ENCODE measurements at places on chromosomes 13 and 19.

DNA sequence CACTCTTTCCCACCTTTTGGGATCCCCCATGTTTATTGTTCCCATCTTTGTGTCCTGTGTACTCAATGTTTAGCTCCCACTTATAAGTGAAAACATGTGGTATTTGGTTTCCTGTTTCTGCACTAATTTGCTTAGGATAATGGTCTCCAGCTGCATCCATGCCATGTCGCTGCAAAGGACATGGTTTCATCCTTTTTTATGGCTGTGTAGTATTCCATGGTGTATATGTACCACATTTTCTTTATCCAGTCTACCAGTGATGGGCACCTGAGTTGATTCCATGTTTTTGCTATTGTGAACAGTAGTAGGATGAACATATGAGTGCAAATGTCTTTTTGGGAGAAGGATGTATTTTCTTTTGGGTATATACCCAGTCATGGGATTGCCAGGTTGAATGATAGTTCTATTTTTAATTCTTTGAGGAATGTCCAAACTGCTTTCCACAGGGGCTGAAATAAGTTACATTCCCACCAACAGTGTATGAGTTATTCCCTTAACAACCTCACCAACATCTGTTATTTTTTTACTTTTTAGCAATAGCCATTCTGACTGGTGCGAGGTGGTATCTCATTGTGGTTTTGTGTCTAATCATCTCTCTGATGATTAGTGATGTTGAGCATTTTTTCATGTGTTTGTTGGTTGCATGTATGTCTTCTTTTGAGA, 55.7 kb upstream of the MEDAG start:
- no peak for DNase-seq

DNA sequence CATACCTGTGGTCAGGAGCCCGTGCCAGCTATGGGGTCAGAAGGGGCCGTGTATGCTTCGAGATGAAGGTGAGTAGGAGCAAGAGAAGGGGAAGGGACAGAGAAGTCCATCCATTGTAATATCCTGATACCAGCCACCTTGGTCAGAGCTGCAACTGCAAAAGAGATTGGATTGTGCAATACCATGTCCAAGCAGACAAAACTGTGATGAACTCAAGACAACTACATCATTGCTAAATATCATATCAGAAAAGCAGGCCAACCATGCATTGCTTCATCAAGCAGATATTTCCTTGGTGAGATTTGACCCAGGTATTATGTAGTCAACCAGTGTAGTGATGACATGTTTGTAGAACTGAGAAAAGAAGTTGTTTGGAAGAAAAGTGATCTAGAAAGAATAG, 12.1 kb downstream of the HNRNPUL1 start:
- DNase-seq = no peak

DNA sequence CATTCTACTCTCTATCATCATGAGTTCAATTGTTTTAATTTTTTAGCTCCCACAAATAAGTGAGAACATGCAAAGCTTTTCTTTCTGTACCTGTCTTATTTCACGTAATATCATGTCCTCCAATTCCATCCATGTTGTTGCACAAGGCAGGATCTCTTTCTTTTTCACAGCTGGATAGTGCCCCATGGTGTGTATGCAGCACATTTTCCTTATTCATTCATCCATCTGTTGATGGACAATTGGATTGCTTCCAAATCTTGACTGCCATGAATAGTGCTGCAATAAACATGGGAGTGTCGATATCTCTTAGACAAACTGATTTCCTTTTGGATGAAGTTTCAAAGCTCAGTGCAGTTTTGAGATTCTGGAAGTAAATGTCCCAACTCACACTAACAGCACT, 326.9 kb downstream of the FGF9 start:
- no peak for DNase-seq

GRCh38 chr13:113114511-113115362, 7.9 kb upstream of the F10 start:
- DNase-seq = no peak

- DNase-seq = no peak
Measured at GRCh38 chr13:99123101-99124045, 77.3 kb upstream of the UBAC2 start.

DNA sequence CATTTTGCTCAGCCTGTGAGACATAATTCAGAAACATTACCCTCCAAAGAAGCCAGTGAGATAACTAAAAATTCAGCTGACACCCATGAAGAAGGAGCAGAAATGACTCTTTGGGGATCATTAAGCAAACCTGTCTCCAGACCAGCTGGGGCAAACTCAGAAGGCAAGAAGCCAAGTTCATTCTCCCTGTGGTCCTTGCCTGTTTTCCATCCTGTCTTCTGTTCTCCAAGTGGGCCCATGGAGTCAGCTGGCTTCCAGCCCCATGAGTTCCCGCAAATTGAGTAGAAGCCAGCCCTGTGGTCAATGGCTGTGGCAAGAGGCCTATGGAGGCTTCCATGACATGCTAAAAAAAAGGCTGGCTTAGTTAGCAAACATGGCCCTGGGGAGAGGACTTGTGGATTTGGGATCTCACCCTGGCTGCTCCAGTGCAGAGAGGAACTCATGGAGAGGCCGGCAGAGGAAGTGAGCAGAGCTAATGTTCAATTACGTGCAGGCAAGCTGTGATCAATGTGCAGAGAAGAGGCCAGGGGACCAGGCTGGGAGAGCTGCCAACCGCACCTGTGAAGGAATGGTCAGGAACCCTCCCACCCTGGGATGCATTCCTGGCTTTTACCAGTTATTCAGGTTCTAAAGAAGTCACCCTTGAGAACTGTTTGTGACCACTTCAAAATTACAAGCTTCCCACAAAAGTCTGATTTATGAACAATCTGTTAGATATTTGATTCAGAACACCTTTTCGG, 229.1 kb downstream of the TSHZ3 start:
- no peak for DNase-seq

GRCh38 chr13:26362261-26362660, 108.3 kb downstream of the CDK8 start:
- DNase-seq = no peak

DNA sequence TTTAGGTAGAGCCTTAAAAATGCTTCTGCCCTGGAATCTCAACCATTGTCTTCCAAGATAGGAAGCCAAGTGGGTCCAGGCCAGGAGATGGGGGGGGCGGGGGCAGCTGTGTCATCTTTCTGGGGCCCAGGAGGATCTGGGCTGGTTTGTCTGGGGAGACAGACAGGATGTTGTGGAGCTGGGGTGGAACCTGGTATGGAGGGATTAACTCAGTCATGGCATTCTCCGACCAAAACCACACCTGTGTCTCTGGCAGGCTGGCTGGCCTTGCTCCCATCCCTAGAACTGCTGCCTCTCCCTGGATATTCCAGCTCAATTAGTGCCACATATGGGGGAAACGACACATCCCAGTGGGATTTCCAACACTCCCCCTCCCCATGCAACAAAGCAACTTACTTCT, 2.7 kb upstream of the MAP2K7 start:
- DNase-seq = no peak

- DNase-seq = no peak
Measured at GRCh38 chr13:62115831-62116230, 700.2 kb upstream of the PCDH20 start.

GRCh38 chr13:106533943-106534638, 1.4 kb downstream of the EFNB2 start:
- peak; percentile 30 for DNase-seq

DNA sequence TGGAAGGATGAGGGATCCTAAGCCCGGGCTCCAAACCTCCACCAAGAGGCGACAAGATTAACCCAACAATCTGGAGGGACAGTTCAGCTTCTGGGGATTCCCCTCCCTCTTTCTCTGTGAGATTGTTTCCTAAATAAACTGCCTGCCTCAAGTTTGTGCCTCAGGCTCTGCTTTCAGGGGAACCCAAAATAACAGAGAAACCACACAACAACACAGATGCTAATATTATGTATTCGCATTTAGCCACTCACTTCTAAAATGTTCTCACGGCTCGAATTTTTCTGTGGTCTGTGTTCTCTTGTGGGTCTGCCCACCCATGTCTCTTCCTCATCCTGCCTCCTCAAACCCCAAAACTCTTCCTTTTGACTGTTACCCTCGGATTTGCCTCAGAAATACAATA, 1381.1 kb upstream of the SLC10A2 start:
- no peak for DNase-seq

DNA sequence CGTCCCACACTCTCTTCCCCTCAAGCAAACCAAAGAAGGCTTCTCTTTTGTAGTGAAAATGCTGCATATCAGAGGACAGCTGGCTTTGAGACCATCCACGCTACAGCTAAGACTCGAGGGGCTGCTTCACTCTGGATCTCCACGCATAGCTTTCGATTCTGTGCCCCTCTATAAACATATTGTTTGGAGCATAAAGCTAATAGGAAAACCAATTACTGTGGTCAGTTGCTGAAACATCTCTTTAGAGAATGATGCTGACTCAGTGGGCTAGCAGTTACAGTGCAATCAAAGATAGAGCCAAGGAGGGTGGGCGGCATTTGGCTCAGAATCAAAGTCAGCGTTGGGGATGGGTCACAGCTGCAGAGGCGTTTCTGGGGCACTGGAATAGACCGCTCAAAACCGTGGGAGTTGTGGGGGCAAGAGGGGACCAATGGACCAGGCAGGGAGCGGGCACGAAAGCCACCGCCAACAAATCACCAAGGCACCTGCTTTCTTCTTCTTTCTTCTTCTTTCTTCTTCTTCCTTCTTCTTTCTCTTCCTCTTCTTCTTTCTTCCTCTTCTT, 76.7 kb downstream of the RASL11A start:
- no peak for DNase-seq

- DNase-seq = peak; percentile 42
Measured at GRCh38 chr19:14407605-14408484, 11.3 kb downstream of the DDX39A start.

GRCh38 chr19:33177417-33177979, 16.6 kb upstream of the LRP3 start:
- no peak for DNase-seq

GRCh38 chr13:96811049-96811448, 183.2 kb downstream of the OXGR1 start:
- DNase-seq = no peak

GRCh38 chr19:3029065-3029923, at the start of gene TLE2:
TLE2 (minus strand) TSS chr19:3029280; CDS start chr19:3028904, 376 bp downstream.
- no peak for DNase-seq

DNA sequence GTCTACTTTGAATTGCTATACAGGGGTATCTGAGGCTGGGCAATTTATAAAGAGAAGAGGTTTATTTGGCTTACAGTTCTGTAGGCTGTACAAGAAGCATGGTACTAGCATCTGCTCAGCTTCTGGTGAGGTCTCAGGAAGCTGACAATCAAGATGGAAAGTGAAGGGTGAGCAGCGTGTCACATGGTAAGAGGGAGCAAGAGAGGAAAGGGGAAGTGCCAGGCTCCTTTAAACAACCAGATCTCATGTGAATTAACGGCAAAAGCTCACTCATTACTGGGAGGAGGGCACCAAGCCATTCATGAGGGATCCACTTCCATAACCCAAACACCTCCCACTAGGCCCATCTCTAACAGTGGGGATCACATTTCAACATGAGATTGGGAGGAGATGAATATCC, 222.4 kb downstream of the TDRD3 start:
- DNase-seq = no peak

DNA sequence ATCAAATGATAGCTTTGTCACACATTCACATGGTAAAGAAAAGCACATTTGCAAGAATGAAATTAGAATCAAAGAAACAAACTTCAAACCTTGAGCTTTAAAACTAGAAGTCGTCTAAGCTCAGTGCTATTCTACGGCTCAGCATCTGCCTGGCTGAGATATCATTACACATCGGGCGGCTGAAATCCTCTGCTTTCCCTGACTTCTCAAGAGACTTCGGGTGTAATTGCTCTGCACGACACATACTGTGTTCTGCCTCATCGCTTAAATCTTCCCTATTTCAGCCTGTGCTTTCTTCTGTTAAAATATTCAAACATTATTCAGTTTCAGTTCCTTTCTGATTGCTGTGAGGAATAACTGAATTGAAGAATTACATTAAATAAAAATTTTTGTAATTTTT, 265.3 kb downstream of the NALCN start:
- no peak for DNase-seq

DNA sequence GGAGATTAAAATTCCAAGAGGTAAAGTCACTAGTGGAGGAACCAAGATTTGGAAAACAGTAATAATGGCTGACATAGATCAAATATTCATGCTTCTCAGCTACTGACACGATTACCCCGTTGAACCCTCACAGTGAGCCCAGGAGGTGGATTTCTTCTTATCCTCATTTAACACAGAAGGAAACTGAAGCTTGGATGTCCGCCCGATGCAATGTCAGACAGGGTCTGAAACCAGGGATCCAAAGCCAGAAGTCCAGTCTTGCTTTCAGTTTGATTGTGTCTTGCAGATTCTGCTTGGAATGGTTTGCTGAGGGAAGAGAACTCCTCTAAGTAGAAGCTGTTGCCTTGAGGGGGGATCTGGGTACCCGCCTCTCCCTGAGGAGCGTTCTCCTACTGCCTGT, 404.7 kb downstream of the KCNRG start:
- no peak for DNase-seq

DNA sequence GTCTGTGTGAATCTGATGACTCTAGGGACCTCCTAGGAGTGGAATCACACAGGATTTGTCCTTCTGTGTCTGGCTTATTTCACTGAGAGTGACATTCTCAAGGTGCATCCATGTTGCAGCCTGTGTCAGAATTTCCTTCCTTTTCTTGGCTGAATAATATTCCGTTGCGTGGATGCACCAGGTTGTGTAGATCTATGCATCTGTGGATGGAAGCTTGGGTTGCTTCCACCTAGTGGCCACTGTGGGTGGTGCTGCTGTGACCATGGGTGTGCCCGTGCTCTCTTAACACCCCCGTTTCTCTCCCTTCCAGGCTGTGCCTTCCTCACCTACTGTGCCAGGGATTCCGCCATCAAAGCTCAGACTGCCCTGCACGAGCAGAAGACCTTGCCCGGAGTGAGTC, 26.2 kb downstream of the CELF5 start:
- DNase-seq = peak; percentile 54

DNA sequence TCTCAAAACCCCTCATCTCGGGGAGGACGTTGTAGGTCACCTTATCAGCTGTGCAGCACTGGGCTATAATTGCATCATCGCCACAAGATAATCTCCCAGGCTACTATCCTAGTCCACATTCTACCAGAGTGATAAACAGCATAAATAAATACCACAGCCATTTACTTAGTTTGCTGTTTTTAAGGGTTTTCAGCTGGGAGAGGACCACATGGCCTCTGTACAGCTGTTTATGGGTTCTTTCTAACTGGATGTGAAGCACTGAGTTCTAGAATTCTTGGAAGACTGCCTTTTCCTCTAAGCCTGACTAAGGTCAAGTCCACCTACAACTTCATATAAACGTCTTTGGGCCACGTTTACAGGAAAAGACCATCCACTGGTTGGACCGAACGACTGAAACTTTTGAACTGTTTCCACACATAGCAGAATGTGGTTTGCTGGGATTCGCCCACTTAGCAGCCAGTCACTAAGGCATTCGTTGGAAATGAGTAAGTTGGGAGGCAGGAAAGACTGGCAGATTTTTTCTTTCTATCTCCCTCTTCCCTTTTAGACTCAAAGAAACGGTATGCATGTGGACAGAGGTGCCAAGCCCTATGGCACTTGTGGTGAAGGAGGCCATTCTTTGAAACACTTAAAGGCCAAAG, 752.5 kb upstream of the SGCG start:
- no peak for DNase-seq

DNA sequence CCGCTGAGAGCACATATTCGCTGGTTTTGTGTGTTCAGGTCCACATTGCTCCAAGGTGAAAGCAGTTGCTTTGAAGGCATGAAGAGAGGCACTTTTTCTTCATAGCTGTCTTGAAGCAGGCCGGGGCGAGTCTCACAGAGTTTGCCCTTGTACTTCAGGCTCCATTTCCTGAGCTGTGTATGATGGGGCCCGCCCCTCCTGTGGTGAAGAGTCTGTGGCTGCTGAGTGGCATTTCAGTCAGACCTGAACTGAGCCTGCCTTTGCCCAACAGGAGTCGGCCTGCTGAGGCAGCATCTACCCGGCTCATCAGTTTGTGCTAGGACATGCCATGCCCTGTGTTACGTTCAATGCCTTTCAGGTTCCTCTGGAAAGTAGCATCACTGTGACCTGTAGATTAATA, 44.4 kb upstream of the C1QTNF9 start:
- DNase-seq = peak; percentile 78

Data from activated CD8-positive, alpha-beta memory T cell treated with anti-CD3 and anti-CD28 coated beads, Interleukin-2, amount 50 U/mL, for 4 hours (primary cell).